ENCODE measurements at places on chromosomes 3 and 15. TPM values are rescaled to one million over a fixed set of nuclear protein-coding genes. Genes with fewer than 3 reads are reported as not detected.
A peak's percentile ranks its signal among the peaks of the same experiment; 100 is the strongest.

GRCh38 chr3:139476348-139476747, at the start of gene RBP2:
Gene RBP2, minus strand, starts transcription at chr3:139476516. Its CDS starts 57 bp downstream, at chr3:139476459.
- no peak within 1 kb of the TSS for H3K27ac ChIP-seq
- H3K27me3 ChIP-seq: no peaks in the 10 kb centered on the region
- H3K4me1 ChIP-seq: no peaks in the 10 kb centered on the region
- H3K4me3 ChIP-seq: no peak within 1 kb of the TSS
- no peaks in the 10 kb centered on the region for H3K36me3 ChIP-seq

DNA sequence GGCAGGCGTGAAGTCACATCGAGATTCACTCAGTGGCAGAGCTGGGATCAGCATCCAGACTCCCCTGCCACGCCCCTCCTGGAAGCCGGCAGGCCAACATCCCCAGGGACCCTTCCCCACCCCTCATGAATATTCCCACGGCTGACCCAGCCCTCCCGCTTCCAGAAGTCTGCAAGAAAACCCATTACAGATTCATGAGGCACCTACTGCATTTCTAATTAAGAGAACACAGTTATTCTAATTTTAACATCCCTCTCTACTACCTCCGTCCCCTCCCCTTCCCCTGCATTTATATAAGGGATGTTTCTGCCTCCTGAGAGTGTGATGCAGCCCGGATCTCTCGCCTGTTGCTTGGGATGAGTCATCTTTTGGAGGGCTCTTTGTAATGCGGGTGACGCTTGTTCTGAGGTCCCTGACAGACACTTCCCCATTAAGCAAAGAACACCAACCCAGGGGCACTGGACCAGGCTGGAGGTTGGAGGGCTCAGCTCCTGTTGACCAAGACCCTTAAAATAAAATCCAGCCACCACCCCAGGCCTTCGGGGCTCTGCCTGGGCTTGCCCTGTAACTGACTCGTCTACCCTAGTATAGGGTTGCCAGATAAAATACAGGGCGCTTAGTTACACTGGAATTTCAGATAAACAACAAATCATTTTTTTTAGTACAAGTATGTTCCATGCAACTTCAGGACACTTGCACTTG, 118.7 kb downstream of the NUP210 start:
- no peak overlapping the region for H3K4me3 ChIP-seq
- no peak overlapping the region for H3K27ac ChIP-seq
- H3K27me3 ChIP-seq: no peaks in the 10 kb centered on the region
- no peaks in the 10 kb centered on the region for H3K4me1 ChIP-seq

LIPH gene
- total RNA-seq: not detected

TATDN2 gene
- total RNA-seq: 50.2 TPM

DNA sequence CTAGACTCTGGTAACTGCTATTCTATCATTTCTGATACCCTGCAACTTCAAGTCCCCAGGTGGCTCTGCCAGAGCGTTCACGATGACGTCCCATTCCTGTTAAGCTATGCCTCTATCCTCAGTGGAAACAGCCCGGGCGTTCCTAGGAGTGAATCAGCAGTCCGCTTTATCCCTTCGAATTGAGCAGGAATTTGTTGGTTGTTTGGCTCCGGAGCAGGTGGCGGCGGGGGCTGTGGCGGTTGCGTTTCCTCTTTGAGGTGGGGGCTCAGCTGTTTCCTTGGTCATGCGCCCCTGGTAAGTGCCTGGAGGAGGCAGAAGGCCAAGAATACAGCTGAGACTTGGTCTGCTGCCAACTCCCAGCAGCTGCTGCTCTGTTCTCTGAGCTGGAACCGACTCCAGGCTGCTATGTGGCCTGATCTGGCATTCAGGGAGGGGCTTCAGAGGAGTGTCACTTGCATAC, 25.2 kb downstream of the ARPP21 start:
- no peak overlapping the region for H3K27ac ChIP-seq
- H3K36me3 ChIP-seq: no peaks in the 10 kb centered on the region

GRCh38 chr15:80977627-80978036, 12.0 kb downstream of the MESD start:
- DNase-seq: peak; percentile 21
- no peak overlapping the region for H3K4me3 ChIP-seq
- H3K27ac ChIP-seq: no peak overlapping the region
- peaks cover 13% of the 10 kb centered on the region for H3K4me1 ChIP-seq
